Activated CD4-positive, alpha-beta T cell treated with anti-CD3 and anti-CD28 coated beads, Interleukin-2, amount 50 U/mL, for 1 hour (primary cell): ENCODE measurements at places on chromosomes 5 and 9.

GRCh38 chr5:167598166-167598565 is 693.3 kb upstream of the WWC1 start:
- no peak for DNase-seq

DNA sequence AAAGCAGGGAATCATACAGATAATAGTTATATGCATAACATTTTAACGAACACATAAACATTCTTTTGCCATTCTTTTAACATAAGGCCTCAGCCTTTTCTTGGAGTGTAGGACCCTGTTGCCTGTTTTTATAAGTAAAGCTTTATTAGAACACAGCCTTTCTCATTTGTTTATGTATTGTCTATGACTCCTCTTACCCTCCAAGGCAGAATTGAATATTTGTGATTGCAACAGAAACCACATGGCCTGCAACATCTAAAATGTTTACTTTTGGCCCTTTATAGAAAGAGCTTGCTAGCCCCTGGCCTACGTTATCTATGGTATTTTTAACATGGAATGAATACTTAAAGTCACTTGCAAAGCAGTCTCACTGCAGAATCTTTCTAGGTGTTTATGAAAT is 2.6 kb downstream of the SLC31A1 start:
- DNase-seq: no peak

DNA sequence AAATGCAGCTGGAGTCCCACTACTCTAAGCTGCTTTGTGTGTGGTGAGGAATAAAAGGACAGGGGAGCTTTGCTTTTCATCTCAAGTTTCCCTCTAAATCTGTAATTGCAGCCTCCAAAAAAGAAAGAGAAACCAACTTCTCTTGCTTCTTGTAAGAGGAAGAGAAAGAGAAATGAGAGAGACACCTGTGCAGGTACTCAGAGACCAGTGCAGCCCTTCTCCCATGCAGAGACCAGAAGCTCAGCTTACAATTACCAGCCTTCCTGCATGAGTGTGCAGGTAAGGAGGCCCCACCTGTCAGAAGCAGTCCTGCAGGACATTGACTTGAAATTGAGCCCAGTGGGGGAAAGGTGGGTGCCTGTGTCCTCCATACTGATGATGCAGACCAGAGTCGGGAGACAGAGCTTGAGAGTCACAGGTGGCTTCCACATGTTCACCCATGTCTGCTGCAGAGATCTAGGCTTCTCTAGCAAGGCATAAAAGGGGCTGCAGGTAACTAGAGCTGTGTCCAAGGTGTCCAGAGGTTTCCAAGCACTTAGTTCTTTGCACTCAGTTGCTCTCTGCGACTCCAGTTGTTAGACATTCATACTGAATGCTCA is 15.3 kb upstream of the MED10 start:
- no peak for DNase-seq

DNA sequence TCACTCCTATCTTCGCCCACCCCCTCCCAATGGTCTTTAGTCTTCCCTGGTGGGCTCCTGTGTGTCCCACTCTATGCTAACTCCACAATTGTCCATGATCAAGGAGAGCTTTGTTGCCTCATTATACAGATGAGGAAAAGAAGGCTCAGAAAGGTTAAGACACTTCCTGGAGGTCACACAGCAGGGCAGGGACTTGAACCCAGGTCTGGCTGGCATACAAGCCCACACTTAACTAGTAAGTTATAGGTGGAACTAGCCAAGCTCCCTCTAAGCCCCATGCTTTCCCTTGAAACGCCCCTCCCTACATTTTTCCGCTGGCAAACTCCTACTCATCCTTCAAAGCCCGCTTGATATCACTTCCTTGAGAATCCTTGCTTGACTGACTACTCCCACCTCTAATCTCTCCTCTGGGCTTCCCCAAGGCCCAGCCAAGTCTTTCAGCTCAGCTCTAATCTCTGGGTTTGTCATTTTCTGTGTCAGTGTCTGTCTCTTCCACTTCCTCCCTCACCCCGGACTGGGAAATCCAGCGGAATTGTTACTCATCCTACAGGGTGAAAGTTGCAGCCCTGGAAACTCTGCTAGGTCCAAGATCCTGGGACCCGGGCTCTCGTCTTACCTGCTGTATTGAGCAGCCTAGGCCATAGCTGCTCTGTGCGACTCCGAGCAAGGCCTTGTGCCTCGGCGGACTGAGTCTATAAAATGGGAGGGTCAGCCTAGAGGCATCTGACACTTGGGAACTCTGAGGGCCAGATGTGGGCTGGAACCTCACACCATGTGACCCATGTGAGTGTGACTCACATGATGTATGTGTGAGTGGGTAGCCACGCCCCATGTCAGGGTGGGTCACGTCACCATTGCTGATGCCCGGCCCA is 144.5 kb downstream of the GAPVD1 start:
- DNase-seq: no peak

- no peak for DNase-seq
Observed at GRCh38 chr9:125484350-125485282, 222.4 kb downstream of the MAPKAP1 start.

DNA sequence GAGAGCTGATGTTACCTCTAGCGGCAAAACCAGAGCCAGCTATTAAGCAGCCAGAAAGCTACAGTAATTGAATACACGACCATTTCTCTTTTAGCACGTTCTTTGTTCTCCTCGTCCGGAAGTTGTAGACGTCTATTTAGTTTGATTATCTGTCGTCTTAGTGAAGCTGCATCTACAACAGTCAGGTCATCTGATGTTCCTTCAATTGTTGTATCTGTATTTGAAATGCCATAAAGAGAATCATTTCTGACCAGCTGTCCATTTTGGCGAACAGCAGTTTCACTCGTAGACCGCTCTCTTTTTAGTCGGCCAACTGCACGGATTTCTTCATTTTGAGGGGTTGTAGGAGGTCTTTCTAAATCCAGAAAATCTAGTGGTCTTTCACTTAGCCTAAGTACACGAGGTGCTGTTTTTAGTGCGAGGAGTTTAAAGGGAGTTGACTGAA is 12.6 kb downstream of the PDE6A start:
- no peak for DNase-seq

GRCh38 chr5:157387683-157388093 is 72.3 kb upstream of the NIPAL4 start:
- no peak for DNase-seq

- no peak for DNase-seq
Observed at GRCh38 chr9:125797930-125798329, 50.8 kb downstream of the PBX3 start.

- DNase-seq: no peak
Observed at GRCh38 chr9:118449554-118449953, 745.4 kb downstream of the TLR4 start.

GRCh38 chr5:11588803-11589202 is 315.4 kb downstream of the CTNND2 start:
- no peak for DNase-seq

DNA sequence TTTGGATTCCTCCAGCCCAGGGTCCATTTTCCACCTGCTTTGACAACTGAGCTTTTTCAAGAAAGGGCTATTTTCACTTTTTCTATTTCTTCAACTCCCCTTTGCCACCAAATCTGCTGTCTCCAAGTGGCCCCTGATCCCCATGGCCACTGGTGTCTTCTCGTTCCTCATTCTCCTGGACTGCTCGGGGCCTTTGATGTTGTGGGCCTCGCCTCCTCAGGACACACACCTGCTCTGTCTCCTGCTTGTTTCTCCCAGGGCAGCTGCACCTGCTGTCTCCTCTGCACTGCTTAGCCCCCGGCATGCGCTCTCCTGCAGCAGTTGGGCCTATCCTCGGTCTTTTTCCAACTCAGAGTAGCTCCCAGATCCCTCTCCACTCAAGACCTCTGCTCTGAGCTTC is 16.3 kb upstream of the NANS start:
- DNase-seq: no peak
